ENCODE measurements at places on chromosomes 2 and 18.

DNA sequence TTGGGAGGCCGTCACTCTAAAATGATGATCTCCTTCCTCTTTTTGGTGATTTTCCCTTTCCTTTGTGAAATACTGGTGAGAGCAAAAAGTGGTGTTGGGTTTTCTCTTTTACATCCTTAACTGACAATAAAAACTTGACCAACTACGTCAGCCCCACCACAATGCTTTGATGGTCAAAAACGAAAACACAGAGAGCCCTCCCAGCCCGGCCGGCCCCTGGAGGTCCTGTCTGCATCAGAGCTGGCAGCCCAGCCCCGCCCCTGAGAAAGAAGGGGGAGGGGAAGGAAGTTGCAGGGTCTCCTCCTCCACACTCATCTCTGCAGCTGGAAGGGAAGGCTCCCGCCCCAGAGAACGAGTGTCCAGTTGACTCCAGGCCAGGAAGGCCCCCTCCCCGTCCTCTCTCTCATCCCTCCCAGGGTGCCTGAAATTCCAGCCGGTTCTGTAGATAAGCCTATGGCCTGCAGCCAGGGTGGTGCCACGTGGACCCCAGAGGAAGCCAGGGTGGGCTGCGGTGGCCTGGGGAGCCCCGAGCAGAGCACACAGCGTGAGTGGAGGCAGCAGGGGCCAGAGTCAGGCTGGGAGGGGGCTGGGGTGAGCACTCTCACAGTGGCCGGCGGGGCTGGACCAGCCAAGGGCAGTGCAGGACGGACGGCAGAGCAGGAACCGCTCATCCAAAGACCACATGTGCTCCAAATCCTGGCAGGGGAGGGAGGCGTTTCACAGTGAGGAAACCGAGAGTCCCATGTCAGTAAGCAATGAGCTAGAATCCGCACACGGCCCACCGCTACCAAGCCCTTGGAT, 19.8 kb downstream of the BIN1 start:
- no peak for DNase-seq

- no peak for DNase-seq
Observed at GRCh38 chr2:46985512-46985911, 69.9 kb upstream of the MCFD2 start.

DNA sequence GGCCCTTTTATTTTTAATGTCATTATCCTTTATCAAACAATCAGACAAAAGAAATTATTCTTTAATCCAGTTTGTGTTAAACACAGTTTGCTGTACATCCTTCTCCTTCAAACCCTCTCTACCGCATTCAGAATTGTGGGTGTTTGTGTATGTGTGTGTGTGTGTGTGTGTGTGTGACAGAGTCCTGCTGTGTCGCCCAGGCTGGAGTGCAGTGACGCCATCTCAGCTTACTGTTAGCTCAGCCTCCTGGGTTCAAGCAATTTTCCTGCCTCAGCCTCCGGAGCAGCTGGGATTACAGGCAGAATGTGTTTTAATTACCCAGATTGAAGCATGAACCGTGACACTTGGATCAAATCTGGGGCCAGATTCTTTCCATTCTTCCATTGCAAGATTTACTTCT, 723.7 kb downstream of the DCDC2C start:
- no peak for DNase-seq

GRCh38 chr2:42425697-42426096, 64.7 kb upstream of the COX7A2L start:
- no peak for DNase-seq

- DNase-seq: no peak
Observed at GRCh38 chr2:197647961-197648690, 27.3 kb downstream of the RFTN2 start.

- DNase-seq: no peak
Observed at GRCh38 chr2:145090841-145091761, 571.2 kb upstream of the ZEB2 start.

GRCh38 chr2:237025090-237025865, 60.4 kb upstream of the COPS8 start:
- no peak for DNase-seq

GRCh38 chr2:127277028-127277427, 16.9 kb downstream of the ERCC3 start:
- no peak for DNase-seq

DNA sequence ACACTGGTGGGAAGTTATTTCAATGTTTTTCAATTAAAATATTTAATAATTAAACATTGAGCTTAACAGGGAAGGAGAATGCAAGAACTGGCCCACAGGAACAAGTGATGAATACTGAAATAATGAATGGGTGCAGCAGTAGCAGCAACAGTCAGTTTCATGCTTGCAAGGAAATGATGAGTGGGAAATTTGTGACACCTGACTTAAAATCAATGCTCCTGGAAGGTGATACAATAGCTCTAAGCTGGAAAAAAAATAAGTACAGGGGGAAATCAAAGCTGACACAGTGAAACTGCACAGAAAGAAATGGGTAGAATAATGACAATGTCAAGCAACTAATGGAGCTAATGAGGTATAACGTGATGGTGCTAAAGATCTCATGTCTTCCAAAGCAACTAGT, 184.5 kb downstream of the IKZF2 start:
- DNase-seq: no peak

DNA sequence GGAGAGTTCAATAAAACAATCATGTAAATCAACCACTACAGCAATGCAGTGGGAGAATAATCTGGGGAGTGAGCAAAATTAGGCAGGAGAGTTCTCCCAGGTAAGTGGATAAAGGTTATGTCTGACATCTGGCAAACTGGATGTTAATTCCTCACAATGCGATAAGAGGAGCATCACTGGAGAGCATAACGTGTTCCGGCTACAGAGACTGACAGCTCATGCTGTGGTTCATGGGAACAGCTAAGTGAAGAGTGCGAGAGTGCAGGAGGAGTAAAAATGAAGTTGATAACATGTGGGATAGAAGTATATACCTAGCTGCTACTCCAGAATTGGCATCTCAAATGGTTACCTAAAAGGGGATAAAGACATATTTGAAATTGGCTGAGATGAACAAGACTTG, 153.2 kb downstream of the LTBP1 start:
- no peak for DNase-seq

- DNase-seq: no peak
Observed at GRCh38 chr2:43312755-43313641, 86.6 kb upstream of the ZFP36L2 start.

DNA sequence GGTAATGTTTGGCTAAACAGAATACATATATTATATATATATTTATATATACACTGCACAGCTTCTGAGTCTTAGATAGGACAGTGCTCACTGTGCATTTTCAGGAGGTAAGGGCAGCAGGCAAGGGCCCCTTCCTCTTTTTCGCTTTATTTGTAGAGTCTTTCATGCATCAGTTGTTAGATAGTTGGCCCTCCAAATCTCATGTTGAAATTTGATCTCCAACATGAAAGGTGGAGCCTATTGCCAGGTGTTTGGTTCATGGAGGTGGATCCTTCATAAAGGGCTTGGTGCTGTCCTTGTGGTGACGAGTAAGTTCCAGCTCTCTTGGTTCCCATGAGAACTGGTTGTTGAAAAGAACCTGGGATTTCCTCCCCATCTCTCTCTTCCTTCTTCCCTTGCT, 48.1 kb downstream of the TSN start:
- no peak for DNase-seq

- DNase-seq: no peak
Observed at GRCh38 chr2:98478907-98479306, 34.2 kb downstream of the INPP4A start.

DNA sequence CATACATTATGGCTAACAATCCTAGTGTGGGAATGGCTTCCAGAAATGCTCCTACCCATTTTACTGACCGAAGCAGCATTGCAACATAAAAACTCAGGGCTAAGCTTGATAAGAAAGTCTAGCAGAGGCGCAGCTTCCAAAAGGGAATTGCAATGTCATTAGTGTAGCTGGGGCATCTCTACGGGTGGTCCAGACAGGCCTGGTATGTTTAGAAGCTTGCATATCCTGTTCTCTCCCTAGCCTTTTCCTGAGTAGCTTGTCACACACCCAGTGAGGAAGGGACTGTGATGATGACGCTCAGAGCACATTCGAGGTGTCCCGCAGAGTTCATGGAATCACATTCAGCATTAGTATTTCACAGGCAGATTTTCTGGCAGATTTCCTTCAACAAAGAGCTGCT, 38.0 kb upstream of the COL5A2 start:
- no peak for DNase-seq

DNA sequence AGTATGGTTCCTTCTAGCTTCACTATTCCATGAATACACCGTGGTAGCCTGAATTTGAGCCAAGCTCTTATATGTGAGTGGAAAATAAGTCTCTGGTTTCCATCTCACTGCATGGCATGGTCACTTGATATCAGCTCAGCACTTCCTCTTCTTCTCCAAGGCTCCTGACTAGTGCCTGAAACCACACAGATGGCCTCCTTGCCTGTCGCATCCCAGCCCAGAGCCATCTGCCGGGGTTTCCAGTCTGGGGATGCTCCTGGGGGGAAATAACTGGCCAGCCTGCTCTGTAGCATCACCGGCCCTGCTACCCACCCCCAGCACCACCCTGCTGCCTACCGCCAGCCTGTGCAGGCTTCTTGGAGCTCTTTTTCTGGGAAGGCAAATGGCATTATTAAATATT, 7.7 kb upstream of the MARCHF4 start:
- no peak for DNase-seq

- DNase-seq: no peak
Observed at GRCh38 chr2:120669121-120669952, 66.3 kb upstream of the GLI2 start.

GRCh38 chr2:233961905-233962304, 44.7 kb downstream of the TRPM8 start:
- DNase-seq: no peak

DNA sequence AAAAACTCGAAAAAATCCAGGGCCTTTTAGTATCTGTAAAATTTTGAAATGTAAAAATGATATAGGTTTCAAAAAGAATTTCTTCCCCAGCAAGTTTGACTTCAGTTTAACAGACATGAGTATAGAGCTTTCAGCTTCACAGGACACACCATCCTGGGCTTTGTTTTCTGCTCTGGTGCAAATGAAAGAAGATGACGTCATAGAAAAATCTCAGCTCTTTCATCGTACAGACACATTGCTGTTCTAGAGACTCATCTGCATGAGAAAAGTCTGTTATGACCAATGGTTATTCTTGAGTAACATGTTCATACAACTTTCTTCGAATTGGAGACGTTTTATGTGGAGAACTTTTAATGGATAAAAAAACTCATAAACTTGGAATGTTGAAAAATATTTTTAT, 111.7 kb upstream of the DYNAP start:
- no peak for DNase-seq

DNA sequence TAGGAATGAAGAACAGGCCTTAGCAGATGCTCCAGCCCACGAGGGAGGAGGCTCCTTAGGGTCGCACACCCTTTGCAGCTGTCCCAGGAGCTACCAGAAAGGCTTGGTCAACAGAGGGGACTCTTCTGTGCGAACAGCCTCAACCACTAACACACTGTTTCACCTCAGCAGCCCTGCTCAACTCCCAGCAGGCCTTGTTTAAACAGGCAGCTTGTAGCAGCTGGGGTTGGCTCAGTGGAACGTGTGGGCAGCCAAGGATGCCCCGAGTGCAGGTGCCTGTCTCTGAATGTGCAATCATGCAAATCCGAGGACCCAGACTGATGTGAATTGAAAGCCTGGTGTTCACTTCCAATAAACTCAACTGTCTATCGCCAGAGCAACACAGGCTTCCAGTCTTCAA, 88.7 kb upstream of the CXCR4 start:
- no peak for DNase-seq

GRCh38 chr18:8656232-8656631, 47.0 kb downstream of the RAB12 start:
- DNase-seq: no peak

All from activated CD8-positive, alpha-beta memory T cell treated with anti-CD3 and anti-CD28 coated beads for 1 hour (primary cell).